ENCODE measurements at places on chromosomes 5 and 9. TPM values are rescaled to one million over a fixed set of nuclear protein-coding genes. Genes with fewer than 3 reads are reported as not detected.

The DPYSL3 gene
- total RNA-seq: 48.8 TPM

The OBP2B gene
- not detected for total RNA-seq

The IL5 gene
- total RNA-seq: not detected

The PCA3 gene
- total RNA-seq: not detected

The PCDHGA3 gene
- total RNA-seq: 4.4 TPM

The PLPP1 gene
- total RNA-seq: 171 TPM

The DEPDC1B gene
- 2.2 TPM for total RNA-seq

The LSM11 gene
- total RNA-seq: 2.6 TPM

The PCDH1 gene
- total RNA-seq: 7.5 TPM

The MARCOL gene
- not detected for total RNA-seq

The AHRR gene
- total RNA-seq: 16.0 TPM

The TMEM215 gene
- not detected for total RNA-seq

The UIMC1 gene
- 20.9 TPM for total RNA-seq

The WDR31 gene
- 1.6 TPM for total RNA-seq

The SLC24A2 gene
- not detected for total RNA-seq

The ANKRD18A gene
- total RNA-seq: not detected

Measured in pericardium fibroblast (primary cell).